ENCODE measurements at places on chromosomes 7 and 10.

- DNase-seq: no peak
These were observed 100.1 kb upstream of the STK17A start for GRCh38 chr7:43482679-43483252.

- no peak for DNase-seq
These were observed 33.9 kb upstream of the ORC5 start for GRCh38 chr7:104241538-104242209.

- DNase-seq: no peak
These were observed 80.2 kb downstream of the RHOBTB1 start for GRCh38 chr10:60863796-60864195.

GRCh38 chr7:130987092-130987491 is 253.1 kb upstream of the KLF14 start:
- no peak for DNase-seq

DNA sequence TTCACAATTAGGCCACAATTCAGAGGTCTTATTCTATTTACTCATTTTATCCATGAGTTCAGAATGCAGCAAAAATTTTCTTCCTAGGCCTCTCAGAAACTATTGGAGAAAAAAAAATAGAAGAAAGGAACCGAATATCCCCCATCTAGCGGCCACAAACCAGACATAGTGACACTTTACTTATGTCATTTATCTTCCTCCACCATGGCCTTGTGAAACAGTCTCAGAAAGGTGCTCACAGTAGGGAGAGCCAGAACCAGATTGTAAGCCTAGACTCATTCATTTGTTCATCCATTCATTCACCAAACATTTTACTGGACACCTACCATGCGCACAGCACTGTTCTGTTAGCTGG is 16.0 kb downstream of the CREB3L2 start:
- DNase-seq: no peak

All from T1000 (cell line).